Left ventricle myocardium superior (tissue), 1 donor: ENCODE measurements at places on chromosomes 12 and 14.

DNA sequence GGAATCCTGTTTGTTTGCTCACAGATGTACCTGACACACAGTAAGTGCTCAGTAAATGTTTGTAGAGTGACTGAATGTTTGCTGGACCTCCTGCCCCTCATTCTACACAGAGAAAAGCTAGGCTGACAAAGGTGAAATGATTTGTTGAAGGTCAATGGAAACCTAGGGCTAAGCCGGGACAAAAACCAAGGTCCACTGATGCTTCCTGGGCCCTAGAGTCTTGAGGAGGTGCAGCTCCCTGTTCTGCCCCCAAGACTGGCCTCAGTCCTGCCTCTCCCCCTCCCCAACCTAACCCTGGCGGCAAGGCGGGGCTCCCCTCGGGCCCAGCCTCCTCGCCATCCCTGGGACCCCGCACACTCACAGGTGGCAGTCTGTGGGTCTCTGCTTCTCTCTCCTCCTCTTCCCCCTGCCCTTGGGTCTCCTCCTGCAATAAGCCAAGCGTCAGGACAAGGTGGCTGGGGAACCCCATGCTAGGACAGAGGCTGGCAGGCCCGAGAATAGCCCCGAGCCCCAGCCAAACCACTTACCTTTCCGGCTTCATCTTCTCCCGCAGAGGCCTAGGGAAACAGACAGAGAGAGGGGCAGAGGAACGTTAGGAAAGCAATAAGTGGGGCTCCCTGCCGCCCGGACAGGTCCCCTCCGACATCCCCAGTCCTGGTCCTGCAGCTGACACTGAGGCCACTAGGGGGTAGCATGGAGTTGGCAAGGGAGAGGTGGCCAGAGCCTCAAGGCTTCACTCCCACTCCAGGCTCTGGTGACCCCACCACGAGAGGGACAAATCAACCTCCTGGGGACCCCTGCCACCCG, 9.3 kb downstream of the PGF start:
- peak; percentile 82 for DNase-seq

DNA sequence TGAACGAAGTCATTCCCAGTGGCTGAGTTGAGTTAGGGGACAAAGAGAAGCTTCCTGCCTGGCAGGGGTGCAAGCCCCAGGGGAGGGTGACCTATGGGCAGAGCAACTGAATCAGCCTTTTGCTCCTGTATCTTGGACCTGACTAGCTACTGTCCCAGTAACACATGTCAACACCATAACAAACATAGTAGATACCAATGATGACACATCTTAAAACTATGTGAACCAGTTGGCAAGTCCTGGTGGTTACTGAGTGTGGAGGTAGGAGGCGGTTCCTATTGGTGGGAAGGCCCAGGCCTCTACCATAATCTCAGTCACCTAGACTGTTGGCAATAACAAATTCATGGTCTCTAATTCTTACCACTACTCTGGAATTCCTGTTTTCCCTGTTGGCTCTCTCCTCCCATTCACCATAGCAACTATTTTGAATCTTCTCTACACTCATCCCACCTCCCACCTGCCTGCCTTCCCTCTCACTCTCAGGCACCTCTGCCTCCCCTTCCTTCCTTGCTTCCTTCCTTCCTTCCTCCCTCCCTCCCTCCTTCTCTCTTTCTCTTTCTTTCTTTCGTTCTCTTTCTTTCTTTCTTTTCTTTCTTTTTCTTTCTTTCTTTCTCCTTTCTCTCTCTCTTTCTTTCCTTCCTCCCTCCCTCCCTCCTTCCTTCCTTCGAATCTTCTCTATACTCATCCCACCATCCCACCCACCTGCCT, 8.1 kb upstream of the P2RX7 start:
- peak; percentile 35 for DNase-seq

- no peak for DNase-seq
Observed at GRCh38 chr14:99718031-99718810, 34.1 kb downstream of the CYP46A1 start.

GRCh38 chr12:3821441-3821840, 51.8 kb downstream of the PARP11 start:
- no peak for DNase-seq

GRCh38 chr12:41967668-41968500, 176.8 kb downstream of the GXYLT1 start:
- DNase-seq: no peak

DNA sequence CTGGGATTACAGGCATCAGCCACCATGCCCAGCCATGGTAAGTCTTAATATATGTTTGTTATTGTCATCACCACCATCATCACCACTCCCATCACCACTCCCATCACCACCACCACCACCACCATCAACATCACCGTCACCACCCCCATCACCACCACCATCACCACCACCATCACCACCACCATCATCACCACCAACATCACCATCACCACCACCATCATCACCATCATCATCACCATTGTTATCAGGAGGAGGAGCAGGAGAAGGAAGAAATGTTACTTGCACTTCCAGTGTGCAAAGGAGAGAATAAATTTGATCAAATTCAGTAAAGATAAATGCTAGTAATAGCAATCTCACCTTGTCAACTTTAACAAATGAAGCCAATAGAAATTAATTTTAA, 71.2 kb upstream of the CHST11 start:
- no peak for DNase-seq

DNA sequence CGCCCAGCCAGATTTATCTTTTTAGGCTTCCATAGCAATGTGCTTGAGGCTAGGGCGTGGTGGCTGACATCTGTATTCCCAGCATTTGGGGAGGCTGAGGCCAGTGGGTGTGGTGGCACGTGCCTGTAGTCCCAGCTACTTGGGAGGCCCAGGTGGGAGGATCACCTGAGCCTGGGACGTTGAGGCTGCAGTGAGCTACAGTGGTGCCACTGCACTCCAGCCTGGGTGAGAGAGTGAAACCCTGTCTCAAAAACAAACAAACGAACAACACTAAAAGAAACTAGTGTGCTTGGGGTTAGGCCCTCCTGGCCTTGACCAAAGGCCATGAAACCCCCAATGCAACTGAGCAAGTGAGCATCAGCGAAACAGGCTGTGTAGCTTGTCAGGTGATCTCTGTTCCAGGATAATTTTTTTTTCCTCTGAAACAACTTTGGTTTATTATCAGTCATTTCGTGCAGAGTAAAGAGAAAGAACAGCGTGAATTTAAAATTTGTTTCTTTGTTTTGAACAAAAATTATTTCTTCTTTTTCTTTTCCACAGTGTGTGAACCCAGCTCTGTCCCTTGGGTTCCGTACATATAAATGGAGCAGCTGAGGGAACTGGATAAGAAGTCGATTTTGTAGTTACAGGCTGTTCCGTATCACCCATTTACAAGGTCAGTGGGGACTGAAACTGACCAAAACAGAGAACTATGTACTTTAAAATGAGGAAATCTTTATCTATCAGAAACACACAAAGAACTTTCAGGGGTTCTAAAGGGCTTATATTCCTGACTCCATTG, 8.8 kb upstream of the TUBA1C start:
- no peak for DNase-seq

DNA sequence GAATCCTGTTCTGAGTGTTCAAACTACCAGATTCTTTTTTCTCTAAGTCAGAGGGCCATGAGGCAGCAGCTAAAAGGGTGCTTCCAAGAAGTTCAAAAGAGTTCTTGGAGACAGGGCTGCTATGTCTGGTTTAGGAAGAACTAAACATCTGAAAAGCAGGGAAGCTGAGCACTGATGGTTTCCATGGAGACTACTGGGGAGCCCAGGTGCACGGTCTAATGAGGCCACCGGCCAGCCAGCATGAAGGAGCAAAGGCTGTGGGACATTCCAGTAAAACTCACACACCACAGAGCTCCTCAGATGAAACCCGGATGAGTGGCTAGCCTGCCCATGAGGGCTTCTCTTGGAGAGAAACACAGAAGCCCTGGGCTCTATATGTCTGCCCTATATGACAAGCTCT, 97.3 kb downstream of the KCNK10 start:
- no peak for DNase-seq

- DNase-seq: no peak
Observed at GRCh38 chr12:58647495-58647894, 272.8 kb downstream of the LRIG3 start.

DNA sequence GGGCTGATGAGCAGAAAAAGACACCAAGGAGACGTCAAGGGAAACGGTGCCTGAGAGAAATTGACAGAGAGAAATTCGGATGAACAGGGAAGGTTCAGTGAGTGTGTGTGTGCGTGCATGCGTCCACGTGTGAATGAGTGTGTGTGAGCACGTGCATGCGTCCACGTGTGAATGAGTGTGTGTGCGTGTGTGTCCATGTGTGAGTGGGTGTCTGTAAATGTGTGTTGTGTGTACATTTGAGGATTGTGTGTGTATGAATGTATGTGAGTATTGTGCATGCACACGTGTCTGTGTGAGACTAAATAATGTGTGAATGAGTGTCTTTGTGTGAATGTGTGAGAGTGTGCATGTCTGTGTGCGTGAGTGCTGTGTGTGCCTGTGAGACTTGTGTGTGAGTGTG, 137.4 kb upstream of the MED13L start:
- DNase-seq: no peak

GRCh38 chr14:85088192-85088591, 441.8 kb upstream of the FLRT2 start:
- DNase-seq: no peak

DNA sequence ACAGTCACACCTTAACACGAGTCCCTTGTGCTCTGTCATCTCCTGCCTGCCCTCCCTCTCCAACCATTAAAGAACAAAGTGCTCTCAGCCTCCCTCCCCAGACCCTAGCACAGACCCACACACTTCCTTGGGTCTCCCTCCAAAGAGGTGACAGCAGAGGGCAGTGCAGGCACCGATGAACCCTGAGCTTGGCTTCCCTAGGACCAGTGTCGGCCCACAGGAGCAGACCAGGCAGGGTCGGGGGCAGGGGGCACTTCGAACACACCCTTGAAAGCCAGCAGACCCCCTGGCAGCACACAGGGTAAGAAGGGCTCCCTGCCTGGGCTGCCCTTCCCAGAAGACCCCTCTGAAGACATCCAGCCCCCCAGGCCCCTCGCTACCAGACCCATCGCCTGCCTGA, 7.0 kb downstream of the CDK2AP1 start:
- no peak for DNase-seq

GRCh38 chr12:66724616-66725015, 45.7 kb upstream of the GRIP1 start:
- DNase-seq: no peak

- DNase-seq: peak; percentile 47
Observed at GRCh38 chr12:4858386-4858785, 51.3 kb upstream of the KCNA1 start.

DNA sequence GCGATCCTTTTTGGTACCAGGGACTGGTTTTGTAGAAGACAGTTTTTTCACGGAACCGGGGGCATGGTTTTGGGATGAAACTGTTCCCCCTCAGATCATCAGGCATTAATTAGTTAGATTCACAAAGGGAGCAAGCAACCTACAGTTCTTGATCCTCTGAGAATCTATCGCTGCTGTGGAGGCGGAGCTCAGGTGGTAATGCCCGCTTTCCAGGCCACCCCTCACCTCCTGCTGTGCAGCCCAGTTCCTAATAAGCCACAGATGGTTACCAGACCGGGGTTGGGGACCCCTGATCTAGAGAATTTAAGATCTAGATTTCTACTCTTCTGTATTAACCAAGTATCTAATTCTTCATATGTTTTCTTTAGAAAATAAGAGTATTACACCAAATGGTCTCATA, 4.8 kb downstream of the ARHGAP5 start:
- DNase-seq: no peak

DNA sequence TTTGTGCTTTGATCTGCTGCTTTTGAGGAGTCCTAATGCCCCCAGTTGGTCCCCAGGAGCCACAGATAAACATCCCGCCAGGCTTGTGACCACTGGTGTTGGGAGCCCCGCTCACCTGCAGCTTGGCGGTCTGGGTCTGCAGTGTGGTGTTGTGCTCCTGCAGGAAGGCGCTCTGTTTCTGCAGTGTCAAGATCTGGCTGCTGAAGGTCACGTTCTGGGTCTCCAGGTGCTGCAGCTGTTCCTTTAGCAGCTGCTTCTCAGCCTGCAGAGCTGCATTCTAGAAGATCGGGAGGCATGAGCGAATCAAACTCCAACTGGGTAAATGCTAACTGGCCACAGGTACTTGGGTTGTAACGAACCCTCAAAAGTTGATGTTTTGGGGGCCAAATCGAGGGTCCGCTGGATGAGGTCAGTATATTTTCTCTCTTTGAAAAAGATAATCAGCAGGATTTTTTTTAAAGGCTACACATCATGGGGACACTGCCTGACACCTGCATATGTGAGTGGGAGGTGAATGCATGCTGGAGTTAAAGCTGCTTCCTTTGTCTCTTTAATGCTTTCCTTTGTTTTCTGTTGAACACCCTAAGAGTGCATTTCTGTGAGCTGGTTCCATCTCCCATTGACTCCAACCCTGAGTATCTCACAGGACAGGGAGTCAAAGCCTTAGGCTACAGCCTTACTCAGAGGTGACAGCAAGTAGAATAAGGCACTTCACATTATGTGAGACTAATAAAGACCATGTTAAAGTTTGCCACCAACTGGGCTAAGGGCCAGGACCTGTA, 61.3 kb upstream of the GPR68 start:
- no peak for DNase-seq

DNA sequence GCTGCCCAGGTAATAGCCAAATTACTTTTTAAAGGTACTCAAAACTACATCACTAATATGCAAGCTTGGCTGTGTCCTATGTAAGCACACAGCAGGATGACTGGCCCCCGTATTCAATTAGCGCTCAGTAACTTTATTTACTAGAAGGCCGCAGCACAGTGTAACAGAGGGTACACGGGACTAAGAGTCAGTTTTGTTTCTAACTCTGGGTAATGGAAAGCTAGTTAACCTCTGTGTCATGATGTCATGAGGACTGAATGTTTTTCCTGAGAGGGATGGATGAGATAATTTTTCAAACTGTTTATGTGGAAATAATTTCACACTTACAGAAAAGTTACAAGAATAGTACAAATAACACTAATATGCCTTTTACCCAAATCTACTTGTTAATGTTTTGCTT, 27.1 kb downstream of the GALNT4 start:
- no peak for DNase-seq

- no peak for DNase-seq
Observed at GRCh38 chr14:65972891-65973290, 513.3 kb upstream of the CCDC196 start.

DNA sequence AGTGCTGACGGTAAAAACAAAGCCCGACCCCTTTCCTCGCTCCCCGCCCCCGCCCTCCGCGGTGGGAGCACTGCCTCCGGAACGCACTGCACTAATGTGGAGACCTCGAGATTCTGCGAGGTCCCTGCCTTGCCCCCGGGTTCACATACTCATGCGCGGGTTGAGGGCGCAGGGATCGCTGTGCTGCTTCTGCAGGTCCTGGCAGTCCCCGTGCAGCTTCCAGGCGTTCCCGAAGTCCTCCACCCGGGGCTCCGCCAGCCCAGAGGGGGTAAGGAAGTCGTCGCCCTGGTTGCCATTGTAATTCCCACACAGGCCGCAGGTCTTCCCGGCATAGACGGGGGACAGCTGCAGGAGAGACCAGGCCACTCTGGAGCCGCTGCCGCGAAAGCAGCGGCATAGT, 66.8 kb downstream of the VWF start:
- DNase-seq: no peak

DNA sequence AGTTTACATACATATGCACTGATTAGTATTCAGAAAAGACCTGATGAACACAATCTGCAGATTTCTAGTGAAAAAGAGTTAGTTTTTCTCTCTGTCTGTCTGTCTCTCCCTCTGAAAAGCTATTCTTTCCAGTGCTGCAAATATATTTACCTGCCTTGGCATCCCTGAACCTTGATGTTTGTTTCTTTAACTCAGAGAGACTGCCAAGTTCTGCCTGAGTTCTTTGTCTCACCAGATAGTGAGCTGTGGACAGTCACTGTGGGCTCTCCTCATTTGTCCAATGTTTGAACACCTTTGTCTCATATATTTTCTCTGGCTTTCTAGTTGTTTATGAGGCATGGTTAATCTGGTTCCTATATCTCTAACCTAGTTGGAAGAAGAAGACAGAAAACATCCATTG, 250.4 kb downstream of the SOX5 start:
- DNase-seq: no peak
